Muscle of arm (tissue), 14 donors: ENCODE measurements at places on chromosomes 6 and 20. TPM values are rescaled to one million over a fixed set of nuclear protein-coding genes. Genes with fewer than 3 reads are reported as not detected.

IL17F gene
- not detected for polyA plus RNA-seq

LY86 gene
- 1.7 TPM for polyA plus RNA-seq

ZC2HC1B gene
- polyA plus RNA-seq: not detected

CNKSR3 gene
- polyA plus RNA-seq: 18.8 TPM

TSBP1 gene
- not detected for polyA plus RNA-seq
